Activated B cell treated with CpG ODN at 0.5 μM for 24 hours (primary cell): ENCODE measurements at places on chromosomes 13 and 19.

DNA sequence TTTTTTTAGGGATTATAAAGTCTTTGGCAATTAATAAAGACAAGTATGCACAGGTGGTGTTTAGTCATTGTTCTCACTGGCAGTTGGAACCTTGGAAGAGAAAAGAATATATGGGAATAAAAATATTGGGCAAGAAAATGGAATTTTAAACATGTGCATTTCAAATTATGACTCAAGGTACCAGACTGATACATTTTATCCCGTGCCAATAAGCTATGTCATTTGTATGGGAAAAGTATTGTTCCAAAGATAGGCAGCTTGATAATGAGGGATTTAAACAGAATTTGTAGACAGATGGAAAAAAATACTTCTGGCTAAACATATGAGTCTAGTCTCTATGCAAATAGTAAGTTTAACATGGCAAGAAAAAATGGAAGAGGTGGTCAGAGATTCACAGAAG lies 169.5 kb upstream of the UFM1 start:
- no peak overlapping the region for H3K27ac ChIP-seq
- H3K4me1 ChIP-seq: peaks cover 12% of the 10 kb centered on the region
- H3K27me3 ChIP-seq: no peaks in the 10 kb centered on the region

DNA sequence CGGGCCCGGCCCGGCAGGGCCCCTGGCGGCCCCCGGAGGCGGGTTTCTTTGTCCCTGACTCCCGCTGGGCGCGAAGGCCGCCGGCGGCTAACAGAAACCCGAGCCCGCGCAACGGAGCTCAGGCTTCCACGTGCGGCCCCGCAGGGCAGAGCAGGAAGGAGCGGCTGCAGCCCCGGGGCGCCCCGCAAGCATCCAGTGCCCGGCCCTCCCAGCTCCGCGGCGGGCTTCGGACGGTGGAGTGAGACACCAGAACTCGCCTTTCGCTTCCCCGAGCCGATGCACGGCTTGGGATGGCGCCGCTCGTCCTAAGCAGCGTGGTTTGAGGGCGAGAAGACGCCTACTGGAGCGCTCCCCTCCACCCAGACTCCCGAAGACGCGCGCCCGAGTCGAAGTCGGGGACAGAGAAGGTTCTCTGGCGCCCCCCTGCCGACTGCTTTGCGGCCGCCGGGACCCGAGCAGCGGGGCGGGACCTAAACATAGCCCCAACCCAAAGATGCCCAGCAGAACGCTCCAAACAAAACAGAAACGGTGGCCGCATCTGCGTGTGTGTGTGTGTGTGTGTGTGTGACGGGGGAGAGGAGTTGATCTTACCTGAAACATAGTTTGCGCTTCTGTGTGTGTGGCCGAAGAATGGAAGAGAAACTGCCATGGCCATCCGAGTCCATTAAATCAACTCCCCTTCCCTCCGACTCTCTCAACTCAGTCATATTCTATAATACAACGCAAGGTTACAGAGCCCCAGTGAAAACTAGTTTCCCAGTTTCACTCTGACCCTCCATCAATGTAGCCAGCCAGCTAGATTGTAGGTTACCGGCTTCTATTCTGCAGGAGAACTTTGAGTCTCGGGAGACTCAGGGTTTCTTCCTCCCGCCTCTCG lies 629 bp upstream of the FGF9 start:
- peaks cover 42% of the 10 kb centered on the region for H3K4me1 ChIP-seq
- DNase-seq: peak; percentile 60
- peak overlapping the region; percentile 85 for H3K4me3 ChIP-seq
- H3K36me3 ChIP-seq: no peaks in the 10 kb centered on the region
- H3K27me3 ChIP-seq: peaks cover 38% of the 10 kb centered on the region

DNA sequence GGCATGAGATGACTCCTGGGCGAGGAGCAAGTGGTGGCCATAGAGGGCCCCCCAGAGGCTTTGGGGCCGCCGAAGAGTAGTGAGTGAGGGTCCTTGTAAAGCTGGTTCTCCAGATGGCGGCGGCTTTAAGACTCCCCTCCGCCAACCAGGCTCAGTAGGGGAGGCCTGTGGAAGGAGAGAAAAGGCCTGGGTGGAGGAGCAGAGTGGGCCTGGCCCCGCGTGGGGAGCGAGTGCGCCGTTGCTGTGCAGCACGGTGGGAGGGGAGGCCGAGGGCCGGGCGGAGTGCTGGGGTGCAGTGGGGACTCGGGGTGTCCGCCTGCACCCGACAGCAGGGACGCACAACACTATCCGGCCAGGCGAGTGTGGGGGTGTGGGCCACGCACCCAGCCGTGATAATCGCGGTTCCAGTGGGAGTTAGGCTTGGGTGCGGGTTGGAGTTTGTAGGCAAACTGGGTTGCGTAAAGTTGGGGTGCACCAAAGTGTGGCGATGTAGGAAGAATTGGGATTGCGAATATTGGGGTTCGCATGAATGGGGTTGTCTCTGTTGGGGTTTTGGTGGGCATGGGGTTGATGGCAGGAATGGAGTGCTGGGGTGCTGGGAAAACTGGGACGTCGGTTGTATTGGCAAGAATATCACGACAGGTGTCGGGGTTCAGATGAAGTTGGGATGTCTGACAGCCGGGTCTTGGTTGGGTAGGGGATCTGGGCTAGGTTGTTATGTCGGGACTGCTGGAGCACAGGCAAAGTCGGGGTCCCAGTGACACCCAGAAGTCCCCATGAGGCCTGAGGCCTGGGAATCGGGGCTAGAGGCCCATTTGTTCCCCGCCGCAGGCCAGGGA lies 687 bp upstream of the CIRBP start:
- no peak for DNase-seq
- no peaks in the 10 kb centered on the region for H3K27me3 ChIP-seq
- H3K36me3 ChIP-seq: peaks cover 36% of the 10 kb centered on the region
- peak overlapping the region; percentile 80 for H3K4me3 ChIP-seq
- H3K4me1 ChIP-seq: peaks cover 79% of the 10 kb centered on the region
- H3K27ac ChIP-seq: peak overlapping the region; percentile 85

DNA sequence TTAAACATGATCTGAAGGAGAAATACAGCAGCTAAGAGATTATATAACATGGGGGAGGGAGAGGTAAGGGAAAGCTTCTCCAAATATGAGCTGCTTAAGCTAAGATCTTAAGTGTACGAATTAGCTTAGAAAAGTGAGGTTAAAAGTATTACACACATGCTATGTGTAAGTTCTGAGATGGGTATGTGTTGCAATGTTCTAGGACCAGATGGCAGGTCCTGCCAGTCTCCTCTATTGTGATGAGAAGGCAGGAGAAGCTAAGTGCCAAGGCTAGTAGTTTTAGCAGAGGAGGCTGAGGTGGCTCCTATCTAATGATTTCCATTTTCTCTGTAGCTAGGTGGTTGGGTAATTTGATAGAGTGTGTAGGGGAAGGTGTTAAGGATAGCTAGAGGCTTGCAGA lies 57.6 kb downstream of the MICU2 start:
- no peak overlapping the region for H3K4me3 ChIP-seq
- peaks cover 21% of the 10 kb centered on the region for H3K4me1 ChIP-seq
- no peaks in the 10 kb centered on the region for H3K27me3 ChIP-seq
- no peak for DNase-seq

GRCh38 chr13:99610702-99611289 lies 109.5 kb downstream of the TM9SF2 start:
- H3K27ac ChIP-seq: no peak overlapping the region
- no peaks in the 10 kb centered on the region for H3K27me3 ChIP-seq
- no peak for DNase-seq
- peaks cover 3% of the 10 kb centered on the region for H3K36me3 ChIP-seq

- peaks cover 7% of the 10 kb centered on the region for H3K4me1 ChIP-seq
- H3K27ac ChIP-seq: no peak overlapping the region
- peaks cover 35% of the 10 kb centered on the region for H3K27me3 ChIP-seq
- H3K36me3 ChIP-seq: no peaks in the 10 kb centered on the region
These were observed 4.7 kb downstream of the CRLF1 start for GRCh38 chr19:18601875-18602274.

DNA sequence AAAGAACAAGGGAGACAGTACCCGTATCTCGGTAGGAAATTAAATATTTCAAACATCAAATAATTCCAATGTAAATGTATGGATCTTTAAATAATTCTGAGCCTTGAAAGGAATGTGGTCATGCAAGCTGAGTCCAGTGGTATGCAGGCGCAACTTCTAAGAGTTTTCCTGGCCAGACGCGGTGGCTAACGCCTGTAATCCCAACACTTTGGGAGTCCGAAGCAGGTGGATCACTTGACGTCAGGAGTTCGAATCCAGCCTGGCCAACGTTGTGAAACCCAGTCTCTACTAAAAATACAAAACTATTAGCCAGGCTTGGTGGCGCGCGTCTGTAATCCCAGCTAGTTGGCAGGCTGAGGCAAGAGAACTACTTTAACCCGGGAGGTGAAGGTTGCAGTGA lies 1.1 kb upstream of the ZNF845 start:
- no peak overlapping the region for H3K27ac ChIP-seq
- peaks cover 32% of the 10 kb centered on the region for H3K4me1 ChIP-seq
- peaks cover 7% of the 10 kb centered on the region for H3K27me3 ChIP-seq
- DNase-seq: no peak

DNA sequence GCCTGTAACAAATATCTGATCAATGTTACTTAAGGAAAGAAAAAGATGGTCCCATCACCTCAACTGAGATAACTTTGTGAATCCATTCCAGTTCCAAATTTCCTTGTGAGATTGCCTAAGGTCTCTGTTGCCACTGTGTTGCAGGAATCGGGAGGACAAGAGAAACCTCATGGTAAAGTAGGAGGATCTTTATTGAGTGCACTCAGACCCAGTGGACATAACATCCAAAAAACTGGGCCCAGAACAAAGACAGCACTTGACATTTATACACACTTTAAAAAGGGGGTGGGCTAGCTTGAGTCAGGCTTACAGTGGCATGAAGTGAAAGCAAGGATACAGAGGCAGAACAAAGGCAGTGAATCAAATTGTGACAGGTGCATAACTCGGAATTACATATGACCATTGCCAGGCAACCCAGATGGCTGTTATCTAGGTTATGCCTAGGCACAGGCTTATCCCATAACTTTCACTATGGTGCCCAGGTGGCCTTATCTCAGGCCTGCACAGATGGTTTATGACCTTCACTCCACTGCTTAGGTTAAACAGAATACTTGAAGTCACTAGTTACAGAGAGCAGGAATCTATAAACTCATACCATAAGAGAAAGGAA lies 459.4 kb upstream of the PCDH20 start:
- no peaks in the 10 kb centered on the region for H3K27me3 ChIP-seq
- no peak for DNase-seq
- no peaks in the 10 kb centered on the region for H3K4me1 ChIP-seq
- no peak overlapping the region for H3K4me3 ChIP-seq

DNA sequence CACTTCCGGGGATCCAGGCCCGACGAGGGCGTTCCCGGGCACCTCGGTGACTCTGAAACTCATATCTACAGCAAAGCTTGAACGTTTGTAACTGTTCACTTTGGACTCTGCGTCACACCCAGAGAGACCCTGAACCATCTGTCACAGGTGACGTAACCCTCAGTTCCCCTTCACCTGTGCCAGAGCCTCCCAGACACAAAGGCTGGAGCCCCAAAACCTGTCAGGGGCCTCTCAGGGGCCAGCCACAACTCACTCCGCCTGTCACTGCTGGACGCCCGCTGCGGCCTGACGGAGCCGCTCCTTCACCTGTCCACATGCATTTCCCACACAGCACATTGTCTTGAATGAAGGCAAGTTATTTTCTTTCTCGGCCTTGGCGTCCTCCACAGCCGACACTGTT lies 8.0 kb downstream of the RASA3 start:
- H3K4me1 ChIP-seq: peaks cover 79% of the 10 kb centered on the region
- H3K27me3 ChIP-seq: no peaks in the 10 kb centered on the region
- peak overlapping the region; percentile 67 for H3K27ac ChIP-seq
- no peak overlapping the region for H3K4me3 ChIP-seq

- H3K4me1 ChIP-seq: peaks cover 2% of the 10 kb centered on the region
- no peak overlapping the region for H3K27ac ChIP-seq
- H3K4me3 ChIP-seq: no peak overlapping the region
- H3K36me3 ChIP-seq: no peaks in the 10 kb centered on the region
- no peak for DNase-seq
- peaks cover 33% of the 10 kb centered on the region for H3K27me3 ChIP-seq
These were observed 5.6 kb upstream of the SYDE1 start for GRCh38 chr19:15101479-15102082.

DNA sequence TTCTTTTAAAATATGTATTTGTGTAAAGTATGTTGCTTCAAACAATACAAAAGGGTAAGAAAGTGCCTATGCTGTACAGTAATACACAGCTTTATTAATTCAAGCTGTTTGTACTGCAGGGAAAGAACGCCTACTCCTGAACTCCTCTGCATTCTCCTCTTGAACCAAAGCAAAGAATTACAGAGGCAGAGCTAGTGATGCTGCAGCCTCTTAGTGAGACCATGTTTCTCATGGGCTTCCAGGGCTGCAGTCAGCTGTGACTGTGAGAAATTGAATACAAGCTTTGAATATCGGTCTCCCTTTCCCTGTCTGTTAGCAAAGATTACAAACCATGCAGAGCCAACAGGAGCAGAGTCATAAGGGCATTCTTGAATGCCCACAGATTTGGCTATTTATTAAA lies 248.5 kb downstream of the SLITRK1 start:
- DNase-seq: no peak
- no peak overlapping the region for H3K4me3 ChIP-seq
- no peaks in the 10 kb centered on the region for H3K27me3 ChIP-seq

- no peak for DNase-seq
- no peak within 1 kb of the TSS for H3K27ac ChIP-seq
These were observed at the start of gene RXFP2 for GRCh38 chr13:31739226-31739625. RXFP2 (plus strand) TSS chr13:31739526; CDS start chr13:31739613, 87 bp downstream.

DNA sequence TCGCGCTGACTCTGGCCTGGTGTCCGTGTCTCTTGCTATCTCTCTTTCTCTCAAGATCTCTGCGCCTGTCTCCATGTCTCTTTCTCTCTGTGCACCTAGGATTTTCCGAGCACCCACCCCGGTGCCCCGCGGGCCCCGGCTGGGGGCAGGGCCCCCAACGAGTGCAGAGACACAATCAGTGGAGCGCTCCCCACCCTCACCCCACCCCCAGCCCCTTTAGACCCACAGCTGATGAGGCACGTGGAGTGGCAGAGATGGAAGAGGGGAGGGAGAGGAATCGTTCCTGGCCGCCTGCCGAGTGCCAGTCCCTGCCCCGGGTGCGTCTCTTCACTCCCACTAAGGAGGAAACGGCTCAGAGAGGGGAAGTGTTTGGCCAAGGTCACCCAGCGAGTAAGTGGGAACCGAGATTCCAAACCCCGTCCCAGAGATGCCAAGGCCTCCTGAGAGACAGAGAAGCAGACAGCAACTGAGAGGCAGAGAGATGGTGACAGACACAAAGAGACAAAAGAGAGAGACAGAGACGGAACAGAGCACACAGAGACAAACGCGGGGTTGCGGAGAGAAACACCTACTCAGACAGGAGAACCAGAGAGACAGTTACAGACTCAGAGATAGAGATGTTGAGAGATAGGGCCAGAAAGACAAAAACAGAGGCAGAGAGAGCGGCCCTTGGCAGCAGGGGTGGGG lies 626 bp upstream of the BCL3 start:
- peak overlapping the region; percentile 98 for H3K4me3 ChIP-seq
- peak; percentile 54 for DNase-seq
- H3K27me3 ChIP-seq: no peaks in the 10 kb centered on the region
- peaks cover 57% of the 10 kb centered on the region for H3K4me1 ChIP-seq
- H3K27ac ChIP-seq: peak overlapping the region; percentile 97

- DNase-seq: no peak
- H3K4me3 ChIP-seq: peak overlapping the region; percentile 25
- no peaks in the 10 kb centered on the region for H3K27me3 ChIP-seq
- peaks cover 90% of the 10 kb centered on the region for H3K4me1 ChIP-seq
These were observed 56.8 kb upstream of the GPR183 start for GRCh38 chr13:99363949-99364348.
